Osteocyte (in vitro differentiated cells): ENCODE measurements at places on chromosomes 12 and 14. TPM values are rescaled to one million over a fixed set of nuclear protein-coding genes. Genes with fewer than 3 reads are reported as not detected.

DNA sequence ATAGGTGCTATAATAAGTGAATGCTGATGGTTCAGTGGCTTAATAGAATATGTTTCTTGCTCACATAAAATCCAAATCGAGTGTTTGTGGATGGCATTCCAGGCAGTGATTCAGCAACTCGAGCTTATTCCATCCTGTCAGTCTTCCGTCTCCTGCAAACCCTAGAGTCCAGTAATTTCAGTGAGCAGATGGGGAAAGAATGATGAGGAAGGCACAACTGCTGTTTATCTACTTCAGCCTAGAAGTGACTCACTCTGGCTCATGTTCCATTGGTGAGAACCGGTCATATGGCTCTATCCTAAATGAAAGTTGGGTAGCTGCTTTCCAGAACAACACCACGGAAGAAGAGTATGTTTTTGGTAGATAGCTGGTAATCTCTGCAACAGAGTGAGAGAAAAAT lies 421.8 kb upstream of the PDE3A start:
- peak overlapping the region; percentile 92 for H3K27ac ChIP-seq

DNA sequence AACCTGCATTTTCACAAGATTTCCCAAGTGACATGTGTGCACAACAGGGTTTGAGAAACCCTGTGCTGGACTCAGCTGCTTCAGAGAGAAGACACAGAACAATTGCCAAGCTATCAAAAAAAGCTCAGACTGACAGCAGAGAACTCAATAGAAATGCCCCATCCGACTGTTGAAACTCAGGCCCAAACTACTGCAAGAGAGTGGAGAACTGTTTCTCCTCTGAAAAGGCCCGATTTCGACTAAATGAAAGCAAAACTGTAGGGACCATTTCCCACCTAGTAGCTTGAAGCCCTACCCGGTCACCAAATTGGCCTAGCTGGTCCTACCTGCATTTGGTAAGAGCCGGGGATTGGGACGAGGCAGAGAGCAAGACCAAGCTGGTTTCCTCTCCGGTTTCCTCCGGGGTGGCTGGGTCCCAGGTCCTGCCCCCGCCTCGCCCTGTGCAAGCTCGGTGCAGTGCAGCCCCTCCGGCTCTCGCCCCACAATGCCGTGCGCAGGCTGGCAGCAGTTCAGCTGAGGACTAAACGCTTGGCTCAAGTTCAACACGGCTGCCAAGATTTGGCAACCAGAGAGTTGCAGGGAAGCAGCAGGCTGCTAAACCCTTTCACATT lies 1180.6 kb downstream of the VRK1 start:
- no peaks in the 10 kb centered on the region for H3K36me3 ChIP-seq
- H3K27me3 ChIP-seq, result no peaks in the 10 kb centered on the region
- H3K4me3 ChIP-seq, result no peak overlapping the region
- no peaks in the 10 kb centered on the region for H3K4me1 ChIP-seq
- H3K27ac ChIP-seq, result no peak overlapping the region

PIANP gene
- total RNA-seq, result 3.9 and 5.2 TPM in 2 replicates

DNA sequence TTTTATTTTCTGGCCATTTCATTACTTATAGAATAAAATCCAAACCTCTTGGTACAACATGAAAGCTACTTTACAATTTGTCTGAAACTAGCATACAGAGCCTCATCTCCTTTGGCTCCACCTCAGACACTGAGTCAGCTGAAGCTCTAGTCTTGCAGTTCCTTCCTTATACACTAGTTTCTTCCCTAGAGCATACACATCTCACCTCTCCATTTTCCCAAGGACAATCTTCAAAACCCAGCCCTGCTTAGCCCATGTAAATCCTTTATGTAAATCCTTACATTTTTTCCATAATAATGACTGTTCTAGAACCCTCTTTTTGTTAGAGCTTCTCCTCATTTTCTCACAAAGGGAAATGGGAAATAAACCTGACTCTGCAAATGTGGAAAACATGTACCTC lies 463.4 kb downstream of the SLC16A7 start:
- no peaks in the 10 kb centered on the region for H3K4me1 ChIP-seq
- no peaks in the 10 kb centered on the region for H3K36me3 ChIP-seq
- no peak for DNase-seq
- no peak overlapping the region for H3K4me3 ChIP-seq
- no peaks in the 10 kb centered on the region for H3K27me3 ChIP-seq

DNA sequence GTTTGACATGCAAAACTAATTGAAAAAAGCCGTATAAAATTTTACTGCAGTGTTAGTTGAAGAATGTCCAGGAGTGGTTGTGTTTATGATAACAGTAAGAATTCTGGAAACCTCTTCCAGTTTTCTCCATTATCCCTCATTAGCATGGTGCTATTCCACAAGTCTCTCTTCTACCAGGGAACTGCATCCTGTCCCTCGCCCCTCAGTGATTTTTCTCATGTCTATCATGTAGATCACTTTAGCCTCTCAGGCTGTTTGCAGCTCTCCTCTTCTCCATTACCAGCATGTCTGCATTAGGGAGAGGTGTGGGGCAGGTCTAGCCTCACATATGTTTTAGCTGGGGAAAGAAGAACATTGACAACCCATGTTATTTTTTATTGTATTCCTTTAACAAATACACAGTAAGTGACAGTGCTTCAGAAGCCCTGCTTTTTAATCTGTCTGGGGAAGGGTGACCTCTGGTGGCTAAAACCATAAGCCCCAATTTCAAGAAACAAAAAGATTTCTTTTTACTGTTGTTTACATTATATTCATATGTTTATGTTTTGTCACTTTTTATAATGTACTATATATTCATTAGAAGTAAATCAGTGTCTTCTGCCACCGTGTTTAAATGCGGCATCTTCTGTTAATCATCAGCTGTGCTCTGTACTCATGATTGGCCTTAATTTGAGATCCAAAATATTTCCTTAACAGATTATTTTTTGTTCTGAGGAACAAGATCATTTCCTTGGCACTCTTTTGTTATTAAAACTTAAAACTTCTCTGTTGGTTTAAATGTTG lies 70.7 kb downstream of the RASSF8 start:
- H3K27me3 ChIP-seq, result no peaks in the 10 kb centered on the region
- peak overlapping the region; percentile 57 for H3K27ac ChIP-seq
- H3K4me3 ChIP-seq, result no peak overlapping the region
